Stimulated activated CD8-positive, alpha-beta memory T cell treated with anti-CD3 and anti-CD28 coated beads, Interleukin-12 subunit alpha, Interleukin-12 subunit beta, amount 100 ng/mL, for 1 hour (primary cell): ENCODE measurements at places on chromosomes 16 and 17.

- no peak for DNase-seq
Observed at GRCh38 chr17:29136998-29137730, 43.0 kb downstream of the MYO18A start.

DNA sequence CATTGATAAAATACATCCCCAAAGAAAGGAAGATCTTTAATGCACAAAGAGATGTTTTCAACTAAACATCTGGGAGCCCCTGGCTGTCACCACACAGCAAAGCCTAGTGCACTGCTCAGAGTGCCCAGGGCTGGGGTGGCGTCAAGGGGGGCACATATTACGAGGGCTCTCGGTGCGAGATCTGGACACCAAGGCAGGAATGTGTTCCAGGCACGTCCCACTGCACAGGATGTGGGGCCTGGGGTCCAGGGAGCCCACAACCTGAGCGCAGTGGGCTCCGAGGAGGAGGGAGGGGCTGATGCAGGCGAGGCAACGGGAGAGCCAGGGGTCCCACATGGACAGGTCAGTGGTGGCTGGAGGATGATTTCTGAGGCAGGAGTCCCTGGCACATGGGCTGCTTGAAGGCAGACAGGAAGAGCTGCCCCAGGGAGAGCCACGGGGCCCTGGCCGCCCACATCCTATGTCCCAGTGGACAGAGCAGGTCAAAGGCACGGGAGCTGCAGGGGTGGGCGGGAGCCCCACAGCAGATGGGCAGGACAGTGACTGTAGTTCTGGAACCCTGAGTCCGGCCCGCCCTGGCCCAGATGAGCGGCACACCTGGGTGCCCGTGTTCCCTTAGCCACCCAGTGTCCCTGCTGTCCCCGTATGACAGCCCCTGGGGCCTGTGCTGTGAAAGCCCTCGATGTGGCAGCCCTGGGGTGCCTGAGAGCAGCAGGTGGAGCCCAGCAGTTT, 56.4 kb downstream of the ZNF778 start:
- DNase-seq, result no peak

- DNase-seq, result no peak
Observed at GRCh38 chr17:79070266-79070880, 4.3 kb upstream of the ENGASE start.

DNA sequence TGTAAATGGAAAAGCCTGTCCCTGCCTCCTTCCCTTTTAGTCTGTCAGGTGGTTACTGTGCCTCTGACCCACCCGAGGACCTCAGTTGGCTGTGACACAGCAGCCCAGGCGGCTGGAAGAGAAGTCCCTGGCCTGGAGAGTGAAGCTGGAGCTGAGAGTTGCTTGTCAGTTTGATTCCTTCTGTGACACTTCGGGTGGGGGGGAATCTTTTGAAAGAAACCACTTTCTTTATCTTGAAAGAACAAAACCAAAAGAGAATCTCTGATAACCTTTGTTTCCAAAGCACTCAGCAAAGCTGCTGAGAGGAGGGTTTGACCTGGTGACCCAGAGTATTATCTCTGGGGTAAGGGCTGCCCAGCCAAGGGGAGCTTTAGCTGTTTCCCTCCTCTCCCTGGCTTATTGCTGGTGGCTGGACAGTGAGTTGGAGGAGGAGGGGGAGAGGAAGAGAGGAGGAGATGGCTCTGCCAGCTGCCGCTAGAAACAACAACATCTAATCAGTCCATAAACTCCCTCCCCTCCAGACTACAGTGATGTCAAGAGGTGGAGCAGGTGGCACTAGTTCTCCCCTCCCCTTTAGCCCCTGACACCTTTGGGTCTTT, 34.0 kb downstream of the YPEL2 start:
- no peak for DNase-seq

GRCh38 chr16:17171250-17172143, 299.3 kb downstream of the XYLT1 start:
- DNase-seq, result no peak

DNA sequence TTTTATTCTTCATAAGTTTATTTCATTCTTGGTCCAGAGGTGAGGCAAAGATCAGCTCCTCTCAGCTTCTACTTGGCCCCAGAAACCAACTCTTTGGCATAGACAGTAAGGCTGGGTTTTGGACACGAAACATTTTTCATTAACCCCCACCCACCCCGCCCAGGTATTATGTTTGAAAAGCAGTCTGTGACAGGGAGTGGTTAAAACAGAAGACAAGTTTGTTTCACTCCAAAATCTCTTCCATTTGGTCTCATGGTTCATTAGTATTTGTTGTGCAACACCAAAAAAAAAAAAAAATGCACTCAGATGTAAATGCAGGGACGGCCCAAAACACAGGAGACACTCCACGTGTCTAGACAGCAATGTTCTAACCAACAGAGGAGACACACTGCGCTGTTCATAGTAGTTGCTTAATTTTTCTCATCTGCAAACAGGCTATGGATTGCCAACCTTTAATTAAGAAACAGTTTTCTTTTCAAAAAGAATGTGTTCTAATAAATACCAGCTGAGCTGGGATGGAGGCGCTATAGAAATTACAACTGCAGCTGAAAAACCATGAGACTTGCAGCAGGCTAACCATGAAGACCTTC, 39.8 kb upstream of the MMP2 start:
- DNase-seq, result no peak

DNA sequence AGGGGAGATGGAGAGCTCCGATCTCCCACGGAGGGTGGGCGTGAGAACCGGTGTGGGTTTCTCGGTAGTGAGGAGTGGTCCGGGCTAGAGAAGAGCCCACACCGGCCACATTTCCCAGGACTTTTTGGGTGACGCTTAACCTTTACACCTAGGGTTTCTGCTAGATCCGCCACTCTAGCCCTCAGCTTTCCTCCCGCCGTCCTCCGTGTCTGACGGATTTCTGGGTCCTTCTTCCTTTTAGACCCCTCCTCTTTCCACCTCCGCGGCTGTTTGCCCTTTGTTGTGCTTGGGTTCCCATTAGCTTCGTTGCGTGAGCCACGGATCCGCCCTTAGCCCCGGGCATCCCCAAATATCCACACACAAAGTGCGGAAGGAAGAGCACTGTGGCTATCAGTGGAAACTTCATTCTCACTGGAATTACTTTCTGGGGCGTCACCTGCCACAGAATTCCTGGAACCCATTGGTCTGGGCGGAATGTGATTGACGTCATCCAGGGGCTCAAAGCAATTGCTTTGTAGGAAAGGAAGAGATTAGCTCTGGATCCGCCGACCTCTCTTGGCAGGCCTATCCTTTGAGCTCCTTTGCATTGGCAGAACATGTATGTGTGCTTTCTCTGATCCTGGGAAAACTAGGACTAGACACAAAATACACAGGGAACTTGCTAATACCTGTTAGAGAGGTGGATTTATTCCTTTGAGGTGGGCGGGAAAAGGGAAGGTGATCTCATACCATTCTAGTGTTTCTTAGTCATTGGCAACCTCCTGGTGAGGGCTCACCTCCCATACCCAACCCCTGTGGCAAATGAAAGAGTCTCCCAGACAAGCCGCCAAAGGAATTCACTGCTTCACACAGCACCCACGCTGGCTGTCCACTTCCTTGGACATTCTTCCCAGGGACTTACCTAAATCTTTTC, 654 bp downstream of the TNFAIP1 start:
- no peak for DNase-seq

GRCh38 chr16:67246081-67246755, 1.1 kb downstream of the FHOD1 start:
- no peak for DNase-seq

GRCh38 chr17:70100983-70101382, 26.0 kb downstream of the KCNJ16 start:
- no peak for DNase-seq

DNA sequence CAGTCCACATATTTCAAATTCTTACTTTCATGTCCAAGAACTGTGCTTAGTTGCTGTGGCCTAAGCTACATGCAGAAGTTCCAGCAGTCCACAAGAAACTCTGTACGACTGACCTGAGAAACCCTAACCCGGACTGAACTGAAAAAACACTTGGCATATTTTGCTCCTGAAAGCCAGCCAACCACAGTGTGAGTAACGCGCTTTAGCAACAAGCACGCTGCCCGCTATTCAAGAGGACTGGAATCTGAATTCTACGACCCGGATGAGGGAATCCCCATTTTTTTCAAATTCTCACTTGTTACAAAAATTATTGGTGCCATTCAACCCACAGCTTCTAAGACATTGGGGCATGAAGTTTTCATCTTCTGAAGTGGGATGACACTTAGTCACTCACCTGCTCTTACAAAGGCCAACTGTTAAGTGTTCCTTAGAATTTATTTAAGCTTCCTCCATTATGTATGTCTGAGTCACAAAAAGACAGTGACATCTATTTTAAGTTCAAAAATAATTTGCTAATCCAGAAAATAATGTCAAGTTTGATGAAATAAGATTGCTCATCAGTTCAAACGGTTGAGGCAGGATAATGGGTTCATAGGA, 78.7 kb downstream of the CDYL2 start:
- no peak for DNase-seq

- no peak for DNase-seq
Observed at GRCh38 chr17:41287050-41287449, 11.6 kb downstream of the KRTAP9-7 start.

DNA sequence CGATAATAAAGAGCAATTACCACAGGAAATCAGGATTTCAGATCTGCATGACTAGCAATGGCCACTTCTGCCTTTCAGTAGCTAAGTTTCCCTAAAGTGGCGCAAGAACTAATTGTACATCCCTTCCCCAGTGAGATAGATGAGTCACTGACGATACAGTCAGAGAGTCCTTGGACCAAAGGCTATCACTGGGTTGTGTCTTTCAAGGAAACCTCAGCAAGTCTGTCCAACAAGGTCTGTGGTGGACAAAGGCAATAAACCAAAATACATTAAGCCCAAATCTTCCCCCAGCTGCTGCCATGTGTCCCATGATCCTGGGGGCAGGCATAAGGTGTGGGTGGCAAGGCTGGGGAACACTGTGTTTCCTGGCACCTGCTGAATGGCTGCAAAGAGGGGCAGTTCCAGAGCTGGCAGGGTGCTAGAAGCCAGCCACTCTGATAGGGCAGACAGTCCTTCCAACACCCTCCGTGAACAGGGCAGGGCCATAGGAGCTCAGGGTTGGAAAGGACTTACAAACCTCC, 20.5 kb upstream of the MTMR4 start:
- no peak for DNase-seq

GRCh38 chr17:38738686-38739085, 8.5 kb downstream of the CISD3 start:
- DNase-seq, result no peak

DNA sequence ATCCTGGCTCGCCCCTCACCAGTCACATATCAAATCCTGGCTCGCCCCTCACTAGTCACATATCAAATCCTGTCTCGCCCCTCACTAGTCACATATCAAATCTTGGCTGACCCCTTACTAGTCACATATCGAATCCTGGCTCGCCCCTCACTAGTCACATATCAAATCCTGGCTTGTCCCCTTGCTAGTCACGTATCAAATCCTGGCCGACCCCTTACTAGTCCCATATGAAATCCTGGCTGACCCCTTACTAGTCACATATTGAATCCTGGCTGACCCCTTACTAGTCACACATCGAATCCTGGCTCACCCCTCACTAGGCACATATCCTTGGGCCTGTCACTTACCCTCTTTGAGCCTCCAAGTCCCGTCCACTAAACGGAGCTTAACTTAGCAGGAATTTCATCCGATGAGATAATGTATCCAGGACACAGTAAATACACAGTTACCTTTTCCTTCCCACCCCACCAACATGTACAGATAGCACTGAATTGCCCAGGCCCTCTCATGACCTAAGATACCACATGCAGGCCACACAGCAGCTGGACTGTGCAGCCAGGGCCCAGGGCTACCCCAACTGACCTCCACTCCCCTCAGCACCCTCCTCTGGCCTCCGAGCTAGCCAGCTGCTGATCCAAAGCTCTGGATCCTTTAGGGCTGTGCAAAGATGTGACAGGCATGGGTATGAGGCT, 157.8 kb upstream of the RPH3AL start:
- DNase-seq, result no peak

- no peak for DNase-seq
Observed at GRCh38 chr16:71338632-71339031, 19.9 kb upstream of the CALB2 start.

GRCh38 chr17:77827511-77827910, 131.0 kb upstream of the TNRC6C start:
- no peak for DNase-seq

DNA sequence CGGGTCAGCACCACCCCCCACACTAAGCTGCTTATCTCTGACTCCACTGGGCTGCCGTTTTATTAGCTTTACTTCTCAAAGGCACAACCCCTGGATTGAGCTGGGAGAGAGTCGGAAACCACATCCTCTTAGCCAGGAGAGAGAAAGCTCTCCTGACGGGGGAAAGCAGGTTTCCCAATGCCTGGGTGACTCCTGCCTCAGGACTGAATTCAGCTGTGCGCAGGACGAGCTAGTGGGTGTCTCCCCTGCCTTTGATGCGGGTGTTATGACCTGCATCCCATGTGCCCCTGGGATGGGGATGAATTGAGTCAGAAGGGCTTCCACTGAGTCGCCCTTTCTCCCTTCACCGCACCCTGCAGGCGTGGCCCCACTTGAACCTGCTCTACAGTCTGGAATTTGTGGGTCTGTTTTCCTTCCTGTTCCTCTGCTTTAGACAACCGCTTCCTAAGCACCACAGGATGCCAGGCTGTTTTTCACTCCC, 819.2 kb upstream of the EEF2KMT start:
- no peak for DNase-seq

- DNase-seq, result no peak
Observed at GRCh38 chr17:48335858-48336500, 94.0 kb downstream of the SKAP1 start.

- peak; percentile 89 for DNase-seq
Observed at GRCh38 chr16:30091474-30092372, at the start of gene TBX6. TBX6 (minus strand) TSS chr16:30091924; CDS start chr16:30091193, 731 bp downstream.

GRCh38 chr16:27264151-27264550, 4.4 kb downstream of the NSMCE1 start:
- no peak for DNase-seq

- DNase-seq, result no peak
Observed at GRCh38 chr16:9869776-9870175, 312.5 kb downstream of the GRIN2A start.

DNA sequence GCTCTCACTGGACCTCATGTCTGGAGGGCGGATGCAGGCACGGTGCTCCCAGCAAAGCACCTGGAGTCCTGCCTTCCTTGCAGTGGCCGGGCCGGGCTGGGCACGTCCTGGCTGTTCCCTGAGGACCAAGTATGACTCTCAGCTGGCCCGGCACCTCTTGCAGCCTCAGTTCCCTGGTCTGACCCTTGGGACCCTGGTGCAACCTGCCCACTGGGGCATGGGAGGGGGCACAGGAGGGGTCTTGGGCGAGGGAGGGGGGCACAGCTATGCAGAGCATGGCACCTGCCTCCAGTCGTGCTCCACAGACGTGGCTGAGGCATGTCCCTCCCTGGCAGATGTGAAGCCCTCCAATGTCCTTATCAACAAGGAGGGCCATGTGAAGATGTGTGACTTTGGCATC, 19.6 kb downstream of the MAP2K3 start:
- no peak for DNase-seq

- no peak for DNase-seq
Observed at GRCh38 chr17:72710834-72711233, 381.7 kb downstream of the SLC39A11 start.

GRCh38 chr16:28975158-28975599, 601 bp downstream of the SPNS1 start:
- DNase-seq, result no peak
